ENCODE measurements at places on chromosomes 5 and 9.

GRCh38 chr9:136036050-136036449, 59.0 kb downstream of the NACC2 start:
- DNase-seq: no peak

GRCh38 chr9:122232796-122233306, 4.1 kb upstream of the LHX6 start:
- no peak for DNase-seq

- DNase-seq: no peak
Measured at GRCh38 chr5:40291338-40291737, 388.4 kb upstream of the PTGER4 start.

DNA sequence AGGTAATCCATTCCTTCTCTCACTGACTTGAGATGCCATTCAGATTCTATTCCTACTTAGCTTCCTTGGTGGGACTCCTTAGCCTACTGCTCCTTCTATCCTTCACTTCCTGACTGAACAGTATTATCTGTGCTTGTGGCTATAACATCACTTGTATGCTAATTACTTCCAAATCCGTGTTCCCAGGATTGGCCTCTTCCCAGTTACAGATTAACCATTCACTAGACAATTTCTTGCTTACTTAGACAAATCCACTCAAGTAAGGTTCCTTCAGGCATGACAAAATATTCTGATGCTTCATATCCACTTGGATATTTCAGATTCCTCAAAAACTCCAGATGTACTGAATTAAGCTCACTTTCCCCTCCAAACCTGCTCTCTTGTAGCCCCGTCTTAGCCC, 18.3 kb downstream of the LIFR start:
- DNase-seq: no peak

- no peak for DNase-seq
Measured at GRCh38 chr5:135353952-135354721, 44.9 kb downstream of the MACROH2A1 start.

DNA sequence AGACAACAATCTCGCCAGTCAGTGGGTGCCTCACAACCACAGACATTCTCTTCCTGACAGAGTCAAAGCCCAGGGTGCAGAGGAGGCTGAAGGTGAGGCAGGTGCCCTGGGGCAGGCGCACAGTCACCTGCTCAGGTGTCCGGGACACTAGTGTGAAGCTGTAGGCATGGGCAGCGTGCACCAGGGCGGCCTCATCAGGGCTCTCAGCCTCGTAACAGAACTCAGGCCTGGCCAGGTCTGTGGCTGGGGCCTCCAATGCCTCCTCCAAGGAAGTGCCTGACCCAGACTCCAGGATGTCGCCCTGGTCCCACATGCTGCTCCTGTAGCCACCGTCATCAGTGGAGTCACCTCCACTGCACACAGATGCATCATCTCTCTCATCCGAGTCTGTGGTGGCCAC, 198.7 kb downstream of the PTTG1 start:
- DNase-seq: no peak
